HFFc6 (cell line): ENCODE measurements at places on chromosomes 11 and 22.
A peak's percentile ranks its signal among the peaks of the same experiment; 100 is the strongest.

- DNase-seq = peak; percentile 70
Measured at GRCh38 chr11:27234043-27234668, 128.9 kb downstream of the CCDC34 start.

DNA sequence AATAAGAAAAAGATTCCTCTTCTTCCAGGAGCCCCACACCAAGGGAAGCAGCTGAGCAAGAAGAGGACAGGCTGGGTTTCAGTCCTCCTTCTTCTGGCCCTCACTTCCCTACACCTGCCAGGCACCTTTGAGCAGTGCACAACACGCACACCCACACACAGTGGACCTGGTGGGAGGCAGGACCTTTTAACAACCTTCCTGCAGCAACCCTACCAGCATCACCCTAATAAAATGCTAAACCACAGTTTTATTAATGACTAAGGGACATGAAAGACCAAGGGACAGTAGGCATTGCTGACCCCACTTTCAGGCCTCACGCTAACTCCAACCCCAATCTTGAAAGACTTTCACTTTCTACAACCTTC lies 12.2 kb downstream of the ARAP1 start:
- DNase-seq = no peak

DNA sequence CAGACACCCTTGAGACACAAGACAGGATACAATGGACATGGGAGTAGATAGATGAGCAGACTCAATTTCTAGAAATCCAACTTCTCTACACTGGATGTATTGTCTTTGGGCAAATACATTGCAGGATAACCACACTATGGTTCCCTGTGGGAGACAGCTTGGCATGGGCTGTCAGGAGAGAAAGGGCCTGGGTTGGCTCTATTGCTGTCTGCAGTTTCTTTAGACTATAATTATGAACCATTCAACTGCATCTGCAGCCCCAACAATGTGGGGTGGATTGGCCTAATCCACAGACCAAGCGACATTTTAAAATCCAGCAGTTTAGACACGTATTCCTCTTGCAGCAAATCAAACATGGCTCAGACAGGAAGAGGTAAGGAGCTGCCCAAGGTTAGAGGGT lies 60.3 kb downstream of the ETS1 start:
- no peak for DNase-seq

- DNase-seq = no peak
Measured at GRCh38 chr22:31538815-31539214, 42.5 kb downstream of the SFI1 start.

GRCh38 chr11:2531987-2532703 lies 87.3 kb downstream of the KCNQ1 start:
- DNase-seq = no peak

- no peak for DNase-seq
Measured at GRCh38 chr11:73201249-73201648, 16.8 kb upstream of the P2RY2 start.

- no peak for DNase-seq
Measured at GRCh38 chr11:59891781-59892181, 13.2 kb downstream of the OOSP3 start.

DNA sequence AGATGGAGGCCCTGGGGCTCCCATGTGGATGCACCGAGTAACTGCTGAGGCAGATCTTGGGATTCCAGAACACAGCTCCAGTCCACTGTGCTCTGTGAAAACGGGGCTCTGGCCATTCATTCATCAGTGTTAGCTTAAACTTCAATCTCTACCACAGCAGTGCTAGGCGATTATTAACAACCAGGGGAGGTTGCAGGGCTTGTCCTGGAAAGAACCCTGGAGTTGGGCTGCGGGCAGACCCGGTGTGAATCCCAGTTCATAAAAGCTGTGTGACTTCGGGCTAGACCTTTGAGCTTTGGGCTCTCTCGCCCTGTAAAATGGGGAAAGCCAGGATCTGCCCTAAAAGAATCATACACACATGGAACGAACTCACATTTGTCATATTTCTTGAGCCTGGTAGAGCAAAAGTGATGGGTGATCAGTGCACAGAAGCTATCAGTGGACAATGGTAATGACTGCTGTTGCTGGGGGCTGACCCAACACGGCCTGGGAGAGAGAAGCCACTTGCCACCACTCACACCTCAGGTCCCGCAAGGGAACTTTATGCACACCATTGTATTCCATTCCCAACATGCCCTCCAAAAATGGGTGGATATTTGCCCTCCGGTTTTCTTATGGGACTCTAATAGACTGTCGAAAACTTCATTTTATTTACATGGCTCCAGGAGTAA lies 15.6 kb upstream of the CRYBB3 start:
- DNase-seq = no peak

DNA sequence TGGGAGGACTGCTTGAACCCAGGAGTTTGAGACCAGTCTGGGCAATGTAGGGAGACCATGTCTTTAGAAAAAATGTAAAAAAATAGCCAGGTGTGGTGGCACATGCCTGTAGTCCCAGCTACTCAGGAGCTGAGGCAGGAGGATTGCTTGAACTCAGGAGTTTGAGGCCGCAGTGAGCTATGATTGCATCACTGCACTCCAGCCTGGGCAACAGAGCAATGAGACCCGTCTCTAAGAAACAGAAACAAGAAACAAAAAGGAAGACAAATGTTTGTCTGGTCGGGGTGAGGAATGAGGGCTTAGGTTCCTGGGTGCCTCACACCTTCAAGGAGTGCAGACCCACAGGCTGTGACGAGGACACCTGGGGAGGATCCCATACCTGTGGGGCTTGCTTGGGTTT lies 191.9 kb downstream of the CEP164 start:
- no peak for DNase-seq

GRCh38 chr22:19824926-19825339 lies 29.7 kb downstream of the GNB1L start:
- DNase-seq = no peak

GRCh38 chr11:109939166-109939810 lies 153.9 kb upstream of the ZC3H12C start:
- peak; percentile 72 for DNase-seq

DNA sequence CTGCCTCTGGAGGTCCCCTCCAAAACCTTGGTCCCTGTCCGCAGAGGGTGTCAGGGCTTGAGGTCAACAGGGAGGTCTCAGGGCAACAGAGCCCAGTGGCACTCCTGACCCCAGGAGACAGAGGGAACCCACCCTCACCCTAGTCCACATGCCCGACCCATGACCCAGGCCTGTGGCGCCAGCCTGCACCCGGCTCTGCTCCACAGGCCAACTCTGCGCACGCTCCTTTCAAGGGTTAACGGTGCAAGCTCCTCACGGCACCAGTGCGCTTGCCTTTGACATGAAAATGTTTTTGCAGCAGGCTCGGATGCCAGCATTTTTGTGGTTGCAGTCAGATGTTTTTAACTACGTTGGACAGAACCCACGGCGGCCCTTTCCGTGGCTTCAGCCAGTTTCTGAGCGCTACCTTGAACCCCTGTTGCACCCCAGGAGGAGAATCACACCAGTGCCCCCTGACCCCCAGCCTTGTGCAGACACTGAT lies 68.6 kb downstream of the CDKN1C start:
- peak; percentile 45 for DNase-seq

DNA sequence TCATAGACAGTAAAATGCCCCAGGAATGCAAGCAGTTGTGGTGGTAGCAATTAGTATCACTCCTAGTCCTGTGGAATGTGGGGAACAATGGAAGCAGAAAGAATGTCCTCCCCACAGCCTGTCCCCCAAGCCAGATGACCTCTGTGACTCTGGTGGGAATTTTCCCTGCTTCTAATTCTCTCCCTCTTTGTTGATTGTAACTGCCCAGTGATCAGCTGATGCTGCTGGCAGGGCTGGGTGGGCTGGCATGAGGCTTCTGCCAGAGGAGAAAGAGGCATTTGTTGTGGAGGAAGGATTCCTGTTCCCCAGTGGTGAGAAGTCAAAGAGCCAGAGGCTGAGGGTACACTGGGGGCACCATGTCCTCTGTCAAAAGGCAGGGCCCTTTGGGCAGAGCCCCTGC lies 116.7 kb upstream of the NCAM1 start:
- no peak for DNase-seq

GRCh38 chr22:24128021-24128420 lies 53.3 kb upstream of the SUSD2 start:
- peak; percentile 30 for DNase-seq

- no peak for DNase-seq
Measured at GRCh38 chr11:2766166-2766565, 66.4 kb upstream of the KCNQ1OT1 start.

GRCh38 chr11:27894552-27894951 lies 194.3 kb upstream of the BDNF start:
- DNase-seq = no peak

DNA sequence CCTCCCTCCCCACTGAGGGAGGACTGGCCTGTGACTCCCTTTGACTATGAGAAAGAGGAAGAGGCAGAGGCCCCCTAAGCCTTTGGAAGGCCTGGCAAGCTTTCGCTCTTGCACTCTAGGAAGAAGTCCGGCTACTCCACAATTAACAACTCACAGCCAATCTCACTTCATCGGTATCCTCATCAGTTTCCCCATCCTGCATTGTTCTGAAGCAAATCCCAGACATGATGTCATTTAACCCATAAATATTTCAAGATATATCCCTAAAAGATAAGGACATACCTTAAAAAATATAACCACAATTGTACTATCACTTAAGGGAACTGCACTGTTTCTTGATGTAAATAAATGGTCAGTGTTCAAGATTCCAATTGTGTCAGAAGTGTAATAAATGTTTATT lies 63.1 kb downstream of the CWC15 start:
- no peak for DNase-seq

DNA sequence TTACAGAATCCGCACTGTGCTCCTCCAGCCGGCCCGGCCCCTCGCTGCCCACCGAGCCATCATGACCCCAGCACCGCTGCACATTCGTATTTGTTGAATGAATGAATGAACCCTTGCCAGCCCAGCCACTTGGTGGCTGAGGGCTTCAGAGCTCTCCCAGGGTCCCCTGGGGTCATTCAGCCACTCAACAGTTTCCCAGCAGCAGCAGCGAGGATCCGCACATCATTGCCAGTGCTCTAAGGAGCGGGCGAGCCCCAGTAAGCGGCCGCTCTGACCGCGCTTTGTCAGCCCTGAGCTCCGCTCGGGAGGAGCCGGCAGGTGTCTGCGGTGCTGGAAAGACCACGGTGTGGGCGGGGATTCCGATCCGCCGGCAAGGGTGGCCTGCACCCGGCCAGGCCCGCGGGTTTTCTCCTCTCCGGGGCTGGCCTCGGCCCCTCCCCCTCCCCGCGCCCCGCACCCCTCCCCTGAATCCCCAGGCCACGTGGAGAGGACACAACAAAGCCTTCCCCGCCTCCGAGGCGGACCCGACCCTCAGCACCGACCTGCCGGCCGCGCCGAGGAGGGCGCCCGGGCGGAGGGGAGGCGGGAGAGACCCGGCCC lies 563 bp downstream of the BID start:
- DNase-seq = no peak

DNA sequence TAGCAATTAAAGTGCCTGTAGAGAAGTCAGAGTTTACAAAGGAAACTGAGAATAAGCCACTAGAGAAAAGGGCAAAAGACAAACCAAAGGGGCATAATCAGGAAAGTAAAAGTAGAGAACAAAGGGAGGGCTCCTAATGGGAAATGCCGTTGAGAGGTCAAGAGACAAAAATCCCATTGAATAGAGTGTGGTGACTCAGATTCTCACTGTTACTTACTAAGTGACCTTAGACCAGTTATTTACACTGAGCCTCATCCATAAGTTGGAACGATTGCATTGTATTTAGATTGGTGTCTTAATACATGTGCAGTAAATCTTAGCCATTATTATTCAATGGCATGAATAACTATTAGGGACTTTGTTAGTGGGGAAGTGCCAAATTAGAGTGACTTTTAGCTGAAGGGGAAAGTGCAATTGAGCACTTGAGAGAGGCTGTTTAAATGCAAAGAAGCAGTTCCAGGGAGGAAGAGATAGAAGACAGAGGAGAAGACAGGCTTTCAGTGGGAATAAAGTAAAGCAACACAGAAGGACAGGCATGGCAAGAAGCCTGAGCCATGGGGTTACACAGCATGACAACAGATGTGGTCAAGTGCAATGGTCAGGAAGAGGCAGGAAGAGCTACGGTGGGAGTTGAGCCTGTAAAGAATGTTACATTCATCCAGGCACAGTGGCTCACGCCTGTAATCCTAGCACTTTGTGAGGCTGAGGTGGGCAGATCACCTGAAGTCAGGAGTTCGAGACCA lies 82.6 kb downstream of the UBASH3B start:
- DNase-seq = no peak

DNA sequence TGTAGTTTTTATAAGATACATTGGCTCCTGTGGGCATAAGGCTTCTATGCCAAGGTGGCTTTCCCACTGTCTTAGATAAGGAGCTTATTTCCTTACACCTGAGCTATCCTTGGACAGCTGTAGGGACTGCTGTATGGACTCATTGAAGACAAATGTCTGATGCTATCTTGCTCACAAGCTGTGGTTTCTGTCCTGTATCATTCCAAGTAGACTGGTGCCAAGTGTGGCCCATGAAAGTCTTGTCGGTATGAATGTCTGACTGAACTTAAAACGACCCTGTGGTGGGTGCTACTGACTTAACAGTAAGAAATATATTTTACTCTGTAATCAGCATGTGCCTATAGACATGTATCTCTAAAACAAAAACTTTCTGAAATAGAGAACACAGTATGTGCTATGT lies 45.0 kb downstream of the LARGE2 start:
- no peak for DNase-seq

DNA sequence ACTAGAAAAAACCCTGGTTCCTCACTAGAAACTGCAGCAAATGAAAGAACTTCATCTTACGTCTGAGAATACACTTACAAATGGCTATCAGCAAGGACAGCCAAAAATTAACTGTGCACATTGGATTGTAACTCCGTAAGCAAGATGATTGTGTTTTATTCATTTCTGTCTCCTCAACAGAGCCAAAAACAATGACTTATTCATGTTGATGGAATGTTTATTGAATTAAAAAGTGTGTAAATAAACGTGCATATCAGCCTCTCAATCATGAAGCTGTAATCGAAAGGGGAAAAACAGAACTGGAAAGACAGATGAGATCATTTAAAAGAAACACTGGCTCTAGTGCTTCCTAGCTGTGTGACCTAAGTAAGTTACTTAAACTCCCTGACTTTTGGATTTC lies 307.5 kb upstream of the ZC3H12C start:
- DNase-seq = no peak

DNA sequence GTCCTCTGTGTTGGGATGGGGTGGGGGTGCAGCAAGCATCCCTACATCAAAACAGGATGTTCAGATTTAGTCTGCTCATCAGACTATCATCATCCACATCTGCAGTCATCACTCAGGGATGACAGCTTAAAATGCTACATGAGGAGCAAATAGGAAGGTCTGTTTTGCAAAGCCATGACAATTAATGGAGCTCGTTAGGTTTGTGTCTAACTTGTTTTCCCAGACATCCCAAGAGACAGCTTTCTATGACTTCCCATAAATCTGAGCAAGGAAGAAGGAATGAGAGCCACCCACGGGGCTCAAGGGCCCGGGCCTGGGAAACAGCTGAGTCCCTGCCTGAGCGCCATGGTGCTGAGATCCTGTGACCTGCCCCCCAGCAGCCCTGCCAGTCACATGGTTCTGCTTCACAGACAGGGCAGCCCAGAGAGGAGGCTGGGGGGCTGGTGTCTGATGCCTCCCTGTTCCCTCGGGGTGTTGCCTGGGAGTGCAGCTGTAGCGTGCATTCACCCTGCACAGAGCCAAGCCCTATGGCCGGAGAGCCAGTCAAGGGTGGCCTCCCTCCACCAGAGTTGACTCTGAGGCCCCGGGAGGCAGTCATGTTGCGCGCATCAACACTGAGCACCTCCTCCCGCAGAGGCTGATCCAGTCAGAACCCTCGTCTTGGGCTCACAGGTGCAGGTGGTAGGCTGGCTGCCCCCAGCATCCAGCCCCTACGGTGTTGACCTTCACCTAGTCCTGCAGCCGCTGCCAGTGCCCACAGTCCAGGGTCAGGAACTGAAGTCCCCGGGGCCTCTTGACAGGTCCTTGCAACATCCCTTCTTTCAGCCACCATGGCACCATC lies 12.1 kb downstream of the DERL3 start:
- peak; percentile 47 for DNase-seq
